ENCODE measurements at places on chromosomes 3 and 15.

DNA sequence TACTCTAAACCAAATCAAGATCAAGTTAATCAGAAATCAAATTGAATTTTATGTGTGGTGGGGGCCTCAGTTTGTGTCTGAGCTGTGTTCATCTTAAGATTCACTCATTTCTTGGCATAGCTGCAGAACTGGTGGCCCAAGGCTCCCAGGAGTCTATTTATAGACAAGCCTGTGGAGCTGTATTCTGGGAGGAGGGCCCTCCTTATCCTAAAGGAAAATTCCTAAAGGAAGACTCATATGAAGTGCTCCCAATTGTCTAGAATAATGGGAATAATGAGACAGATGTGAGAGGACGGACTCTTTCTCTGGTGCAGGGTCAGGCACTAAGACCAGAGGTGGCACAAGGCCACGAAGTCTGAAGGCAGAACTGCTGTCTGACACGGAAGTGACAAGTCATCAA, 38.9 kb downstream of the C3orf85 start:
- DNase-seq, result no peak

DNA sequence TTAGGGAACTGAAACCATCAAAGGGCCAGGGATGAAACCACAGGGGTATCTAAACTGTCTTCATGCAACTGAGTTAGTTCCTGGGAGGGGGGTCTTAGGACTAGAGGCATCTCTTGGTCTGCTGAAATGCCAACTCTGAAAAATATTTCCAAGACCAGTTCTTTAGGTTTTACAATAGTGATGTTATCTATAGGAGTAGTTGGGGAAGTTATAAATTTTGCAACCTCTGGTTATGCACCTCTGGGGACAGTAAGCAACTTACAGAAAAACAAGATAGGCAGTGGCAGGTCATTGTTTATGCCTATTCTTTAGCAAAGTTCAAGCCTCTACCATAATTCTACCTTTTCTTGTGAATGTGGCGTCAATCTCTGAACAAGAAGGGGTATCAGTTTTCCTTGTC, 60.5 kb upstream of the MINAR1 start:
- no peak for DNase-seq

DNA sequence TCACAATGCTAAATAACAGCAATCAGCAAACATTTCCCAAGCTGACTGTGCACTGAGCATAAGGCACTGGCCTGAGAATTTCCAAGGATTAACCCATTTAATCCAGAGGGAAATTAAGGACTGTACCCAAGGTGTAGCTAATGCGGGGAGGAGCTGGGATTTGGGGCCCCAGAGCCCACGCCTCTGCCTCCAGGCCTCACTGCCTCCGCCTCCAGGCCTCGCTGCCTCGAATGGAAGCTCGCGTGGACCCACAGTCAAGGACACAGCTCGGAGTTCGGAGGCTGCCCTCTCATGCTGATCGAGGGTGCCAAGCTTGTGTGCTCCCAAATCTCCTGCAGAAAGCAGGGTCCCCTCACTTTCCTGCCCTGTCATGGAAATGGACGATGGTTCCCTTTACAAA, 76.5 kb upstream of the SNRPA1 start:
- no peak for DNase-seq

- DNase-seq, result no peak
Observed at GRCh38 chr3:187954873-187955586, 198.9 kb upstream of the LPP start.

GRCh38 chr3:187016639-187017345, 86.5 kb downstream of the ST6GAL1 start:
- DNase-seq, result no peak

DNA sequence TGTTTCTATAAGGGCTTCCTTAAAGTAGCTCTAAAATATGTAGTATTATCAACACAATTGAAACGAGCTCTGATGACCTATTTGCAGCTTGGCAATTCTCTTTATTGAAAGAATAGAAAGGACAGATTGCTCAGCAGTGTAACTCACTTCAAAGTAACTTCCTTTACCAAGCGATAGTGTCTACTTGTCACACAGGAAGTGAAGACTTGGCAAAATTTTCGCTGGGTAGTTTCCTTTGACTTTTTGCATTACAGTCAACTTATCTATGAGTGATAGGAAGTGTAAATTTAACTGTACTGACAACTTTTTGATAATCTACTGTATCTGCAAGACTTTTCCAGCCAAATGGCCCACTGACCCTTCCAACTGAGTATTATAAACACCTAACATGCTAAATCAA, 22.8 kb downstream of the SLC9A9 start:
- DNase-seq, result no peak

GRCh38 chr15:58474741-58475323, 43.0 kb downstream of the LIPC start:
- no peak for DNase-seq

DNA sequence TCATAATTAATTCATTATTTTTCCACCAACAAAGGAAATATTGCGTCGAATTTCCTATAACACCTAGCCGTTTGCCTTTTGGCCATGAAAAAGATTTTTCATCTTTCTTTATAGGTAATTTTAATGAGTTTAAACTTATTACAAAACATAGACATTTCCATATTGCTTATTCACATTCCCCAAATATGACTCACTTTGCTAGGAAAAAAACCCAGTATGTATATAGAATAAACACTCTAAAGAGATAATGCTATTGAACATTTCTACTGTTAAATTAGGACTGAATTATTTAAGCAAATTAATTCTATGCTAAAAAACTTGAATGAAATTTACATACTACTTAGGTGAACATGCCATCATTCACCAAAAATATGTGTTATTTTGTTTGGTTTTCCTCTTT, 16.2 kb downstream of the ZPLD1 start:
- no peak for DNase-seq

DNA sequence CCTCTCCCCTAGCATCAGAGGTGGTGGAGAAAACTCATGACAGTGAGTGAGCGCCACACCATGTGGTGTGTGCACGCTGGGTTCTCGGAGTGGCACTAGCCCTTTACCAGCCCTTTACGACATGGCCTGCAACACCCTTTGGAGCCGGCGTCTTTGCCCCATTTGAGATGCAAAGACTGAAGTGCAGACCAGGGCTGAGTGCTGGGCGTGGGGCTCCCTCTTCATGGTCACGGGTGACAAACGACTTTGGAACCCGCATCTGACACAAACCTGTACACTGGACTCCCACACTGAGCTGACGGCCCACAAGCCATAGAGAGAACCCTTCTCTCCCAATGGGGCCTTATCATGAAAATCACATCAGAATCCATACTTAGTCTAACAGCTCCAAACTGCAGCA, 76.8 kb upstream of the ALDH1L1 start:
- DNase-seq, result no peak

GRCh38 chr3:33886015-33886414, 87.6 kb downstream of the PDCD6IP start:
- DNase-seq, result no peak

- DNase-seq, result no peak
Observed at GRCh38 chr3:17672506-17672905, 69.9 kb downstream of the TBC1D5 start.

DNA sequence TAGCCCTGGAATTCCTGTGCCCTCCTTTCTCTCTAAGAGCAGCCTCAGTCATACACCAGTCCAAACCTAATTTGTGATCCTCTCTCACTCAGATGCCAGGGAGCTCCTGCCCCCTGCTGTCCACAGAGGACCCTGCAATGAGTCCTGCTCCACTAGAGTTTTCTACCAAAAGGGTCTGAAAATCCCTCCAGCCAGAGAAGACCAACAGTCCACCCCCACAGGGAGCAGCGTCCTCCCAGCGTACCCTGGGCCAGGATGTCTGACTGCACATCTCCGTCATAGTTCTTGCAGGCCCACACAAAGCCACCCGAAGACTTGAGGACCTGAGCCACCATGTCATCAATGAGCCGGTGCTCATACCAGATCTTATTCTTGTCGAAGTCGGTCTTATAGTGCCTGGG, 15.4 kb downstream of the IDH2 start:
- no peak for DNase-seq

DNA sequence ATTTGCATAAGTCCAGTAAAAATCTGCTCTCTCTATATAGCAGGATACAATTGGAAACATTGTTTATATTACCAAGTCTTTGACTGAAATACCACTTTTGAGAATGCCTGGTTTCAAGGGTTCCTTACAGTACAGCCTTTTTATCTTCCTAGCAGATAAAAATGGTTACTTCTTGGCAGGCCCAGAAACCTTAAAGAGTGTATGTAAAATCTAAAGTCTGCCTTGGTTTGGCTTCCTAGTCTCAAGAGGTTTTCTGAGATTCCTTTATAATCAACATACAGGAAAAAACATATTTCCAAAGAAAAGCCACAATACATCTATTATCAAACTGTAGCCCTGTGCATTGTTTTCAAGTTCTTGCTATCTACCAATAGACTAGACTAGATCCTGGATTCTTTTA, 84.6 kb downstream of the PLSCR2 start:
- no peak for DNase-seq

DNA sequence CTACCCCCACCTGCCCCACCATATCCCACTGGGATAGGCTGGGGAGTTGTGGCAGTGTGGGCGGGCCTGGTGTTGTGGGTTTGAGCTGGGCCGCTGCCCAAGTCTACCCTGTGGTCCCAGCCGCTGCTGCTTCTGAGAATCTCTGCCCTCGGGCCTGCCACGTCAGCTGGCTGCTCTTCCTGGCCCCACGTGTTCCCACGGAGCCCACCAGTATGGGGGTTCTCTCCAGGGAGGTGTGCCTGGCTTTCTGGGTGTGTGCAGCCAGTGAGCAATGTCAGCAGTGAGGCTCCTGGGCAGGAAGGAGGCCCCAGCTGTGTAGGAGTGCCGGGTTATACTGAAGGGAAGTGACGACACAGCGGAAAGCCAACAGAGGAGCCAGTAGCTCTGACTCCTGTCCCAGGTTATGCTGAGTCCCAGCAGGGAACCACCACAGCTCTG, 10.5 kb downstream of the GNAI2 start:
- DNase-seq, result no peak

DNA sequence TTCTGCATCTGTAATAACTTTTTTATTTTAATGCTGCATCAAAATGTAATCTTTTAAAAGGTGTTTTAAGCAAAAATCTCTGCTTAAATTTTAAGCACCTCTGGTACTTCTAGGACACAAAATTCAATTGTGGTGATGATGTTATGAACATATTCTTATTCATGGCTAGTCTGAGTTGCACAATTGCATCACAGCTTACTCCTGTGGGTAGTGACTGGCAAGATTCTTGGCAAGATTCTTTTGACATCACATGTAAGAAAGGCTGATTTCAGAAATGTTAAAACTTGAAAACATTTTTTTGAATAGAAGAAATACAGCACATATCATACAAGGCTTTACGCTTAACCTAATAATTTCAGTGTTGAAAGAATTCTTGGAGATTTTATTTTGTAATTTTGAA, 35.7 kb downstream of the IQCH start:
- no peak for DNase-seq

DNA sequence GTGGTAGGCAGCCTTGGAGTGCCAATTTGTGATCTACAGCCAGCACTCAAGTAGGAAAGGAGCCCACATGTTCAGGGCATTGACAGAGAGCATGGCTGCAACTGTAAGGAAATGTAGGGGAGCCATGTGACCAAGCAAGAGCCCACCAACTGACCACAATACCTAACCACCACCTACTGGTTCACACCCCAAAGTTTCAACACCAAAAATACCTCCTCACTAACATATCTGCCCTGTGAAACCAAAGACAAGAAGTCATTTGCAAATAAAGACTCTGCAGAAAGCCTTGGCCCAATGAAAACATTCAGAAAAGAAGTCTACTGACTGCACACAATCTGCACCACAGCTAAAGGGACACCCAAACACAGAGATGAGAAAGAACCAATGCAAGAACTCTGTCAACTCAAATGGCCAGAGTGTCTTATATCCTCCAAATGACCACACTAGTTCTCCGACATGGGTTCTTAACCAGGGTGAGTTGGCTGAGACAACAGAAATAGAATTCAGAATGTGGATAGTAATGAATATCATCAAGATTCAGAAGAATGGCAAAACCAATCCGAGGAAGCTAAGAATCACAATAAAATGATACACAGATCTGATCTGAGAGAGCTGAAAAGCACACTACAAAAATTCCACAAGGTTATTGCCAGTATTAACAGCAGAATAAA, 40.6 kb downstream of the SLC9C1 start:
- no peak for DNase-seq

- DNase-seq, result no peak
Observed at GRCh38 chr3:117622171-117622841, 912.7 kb downstream of the TUSC7 start.

DNA sequence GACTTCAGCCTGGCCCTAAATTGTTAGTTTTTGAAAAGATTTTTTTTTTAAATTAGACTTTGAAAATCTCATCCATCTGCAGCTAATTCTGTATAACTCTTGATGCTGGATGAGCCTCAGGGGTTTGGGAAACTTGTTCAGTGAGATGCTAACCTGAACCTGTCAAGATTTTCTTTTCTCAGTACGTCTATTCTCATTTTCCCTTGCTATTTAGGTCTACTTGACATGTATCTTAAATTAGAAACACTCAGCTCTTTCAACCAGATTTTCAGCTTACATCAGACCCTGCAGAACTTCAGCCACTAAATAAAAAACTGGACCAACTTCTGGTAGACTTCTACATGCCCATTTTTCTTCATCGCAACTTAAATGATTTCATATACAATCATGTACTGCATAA, 61.4 kb downstream of the MFSD1 start:
- DNase-seq, result no peak

GRCh38 chr3:130669740-130670139, 76.9 kb downstream of the PIK3R4 start:
- DNase-seq, result no peak

DNA sequence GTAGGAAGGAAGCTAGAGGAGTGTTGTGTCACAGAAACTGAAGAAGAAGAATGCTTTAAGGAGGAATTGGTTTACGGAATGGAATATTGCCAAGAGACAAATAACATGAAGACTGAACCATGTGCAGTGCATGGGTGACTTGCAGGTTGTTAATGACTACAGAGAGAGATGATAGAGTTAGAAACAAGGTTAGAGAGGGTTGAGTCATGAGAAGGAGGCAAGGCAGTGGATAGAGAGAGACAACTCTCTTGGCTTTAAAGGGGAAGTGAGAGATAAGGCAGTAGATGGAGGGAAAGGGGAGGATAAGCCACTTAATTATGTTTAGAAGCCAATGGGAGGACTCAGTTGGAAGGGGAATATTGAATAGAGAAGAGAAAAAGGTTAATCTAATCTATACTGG, 119.3 kb upstream of the CCNL1 start:
- no peak for DNase-seq

DNA sequence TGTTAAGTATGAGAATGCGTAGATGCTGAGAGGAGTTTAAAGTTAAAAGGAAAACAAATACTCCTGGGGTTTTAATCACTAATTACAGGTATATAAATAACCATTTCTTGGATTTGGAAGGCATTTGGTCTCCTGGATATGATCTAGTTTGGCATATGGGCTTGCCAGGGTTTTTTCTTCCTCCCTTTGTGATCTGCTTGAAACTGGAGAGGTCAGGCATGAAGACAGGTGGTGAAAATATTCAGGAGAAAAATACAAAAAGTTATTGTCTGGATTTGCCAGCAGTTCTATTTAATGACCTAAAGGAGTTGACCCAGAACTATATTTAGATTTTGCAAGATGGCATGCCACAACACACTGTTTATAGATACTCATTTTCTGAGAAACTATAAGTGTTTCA, 136.3 kb downstream of the DIPK2A start:
- no peak for DNase-seq

GRCh38 chr15:80984856-80985255, 4.8 kb downstream of the MESD start:
- no peak for DNase-seq

All from left lobe of liver (tissue), 2 donors.